ENCODE measurements at places on chromosomes 4 and X.

GRCh38 chrX:16212024-16212423 lies 44.7 kb downstream of the MAGEB17 start:
- no peak for DNase-seq

DNA sequence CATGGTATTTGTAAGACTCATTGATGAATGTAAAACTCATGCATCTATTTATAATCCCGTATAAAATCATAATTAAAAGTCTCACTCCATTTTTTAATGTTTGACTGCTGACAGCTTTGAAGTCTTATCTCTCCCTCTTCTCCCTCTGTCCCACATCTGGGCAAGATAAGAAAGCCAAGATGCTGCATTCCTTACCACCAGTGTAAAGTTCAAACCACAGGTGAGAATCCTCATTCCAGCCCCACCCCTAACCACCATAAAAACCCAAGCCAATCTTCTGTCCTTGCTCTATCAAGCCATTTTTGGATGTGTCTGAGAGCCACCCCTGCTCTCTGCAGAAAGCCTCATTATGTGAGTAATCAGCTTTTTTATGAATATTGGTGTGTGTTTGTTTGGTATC lies 59.3 kb upstream of the MAGED1 start:
- DNase-seq: no peak

DNA sequence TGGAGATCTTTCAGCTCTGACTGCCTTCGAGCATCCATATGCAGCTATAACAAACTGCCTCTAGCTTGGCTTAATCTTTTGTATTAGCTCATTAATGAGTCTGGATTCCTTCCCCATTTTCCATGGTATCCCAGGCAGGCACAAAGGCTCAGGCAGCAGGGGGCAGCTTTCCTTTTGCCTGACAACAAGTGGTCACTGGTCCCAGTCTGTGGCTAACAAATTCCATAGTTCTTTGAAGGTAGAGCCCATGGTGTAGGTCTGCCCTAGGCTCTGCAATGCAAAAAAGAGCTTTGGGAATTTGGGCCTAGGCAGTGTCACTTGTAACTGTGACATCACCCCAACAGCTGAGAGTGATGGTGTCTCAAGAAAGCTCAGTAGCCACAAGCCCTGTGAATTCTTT lies 234.4 kb upstream of the GPC4 start:
- DNase-seq: no peak

GRCh38 chr4:103405415-103405814 lies 207.3 kb upstream of the CENPE start:
- no peak for DNase-seq

DNA sequence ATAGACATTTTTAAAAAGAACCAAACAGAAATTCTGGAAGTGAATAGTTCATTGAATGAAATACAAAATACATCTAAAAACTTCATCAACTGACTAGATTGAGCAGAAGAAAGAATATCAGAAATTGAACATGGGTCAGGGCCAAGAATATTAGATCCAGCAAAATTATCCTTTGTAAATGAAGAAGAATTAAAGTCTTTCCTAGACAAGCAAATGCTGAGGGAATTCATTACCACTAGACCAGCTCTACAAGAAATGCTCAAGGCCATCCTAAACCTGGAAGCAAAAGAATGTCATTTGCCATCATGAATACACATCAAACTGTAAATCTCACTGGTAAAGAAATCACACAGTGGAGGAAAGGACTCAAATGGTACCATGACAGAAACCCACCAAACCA lies 72.7 kb upstream of the RPL34 start:
- no peak for DNase-seq

DNA sequence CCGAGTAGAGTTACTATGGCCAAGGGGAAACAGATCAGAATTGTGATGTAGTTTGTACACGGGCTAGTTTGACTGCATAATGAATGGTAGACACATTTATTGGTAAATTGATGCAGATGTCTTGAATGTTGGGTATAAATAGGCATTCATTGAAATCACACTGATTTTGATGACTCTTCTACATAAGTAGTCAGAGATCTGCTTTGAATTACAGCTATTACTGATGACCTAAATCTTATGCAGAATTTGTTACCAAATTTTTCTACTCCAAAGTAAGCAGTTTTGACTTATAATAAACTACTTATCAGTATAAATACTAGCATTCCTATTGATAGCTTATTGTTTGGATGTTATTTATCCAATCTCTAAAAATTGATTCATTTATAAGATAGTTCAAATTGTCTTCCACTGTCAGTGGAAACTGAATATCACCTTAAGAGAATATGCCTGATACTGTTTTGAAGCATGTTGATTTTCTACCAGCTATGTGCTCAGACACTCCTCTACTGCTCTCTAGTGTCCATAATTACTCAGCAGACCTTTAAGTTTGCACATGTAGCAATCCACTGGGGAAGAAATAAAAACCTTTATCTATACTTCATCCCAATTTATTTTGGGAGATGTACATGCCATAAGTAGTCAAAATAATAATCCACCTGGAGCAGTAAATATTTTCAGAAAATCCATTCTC lies 120.3 kb downstream of the RASL11B start:
- peak; percentile 38 for DNase-seq

DNA sequence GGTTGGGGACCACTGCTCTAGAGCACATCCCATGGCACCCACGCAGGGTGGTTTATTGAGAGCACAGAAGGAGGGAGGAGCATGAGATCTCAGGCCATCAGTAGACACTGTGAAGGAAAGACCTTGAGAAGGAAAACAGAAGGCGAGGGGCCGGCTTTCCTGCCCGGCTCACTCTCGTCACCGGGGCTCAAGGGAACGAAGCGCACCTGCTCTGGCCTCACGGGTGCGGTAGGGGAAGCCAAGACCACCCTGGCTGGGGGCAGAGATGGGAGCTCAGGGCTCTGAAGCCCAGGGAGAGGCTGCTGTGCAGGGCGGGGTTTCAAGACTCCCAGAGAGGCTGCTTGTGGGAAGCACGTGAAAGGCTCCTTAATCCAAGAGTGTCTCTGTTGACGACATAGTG lies 105.9 kb downstream of the TNIP2 start:
- no peak for DNase-seq

DNA sequence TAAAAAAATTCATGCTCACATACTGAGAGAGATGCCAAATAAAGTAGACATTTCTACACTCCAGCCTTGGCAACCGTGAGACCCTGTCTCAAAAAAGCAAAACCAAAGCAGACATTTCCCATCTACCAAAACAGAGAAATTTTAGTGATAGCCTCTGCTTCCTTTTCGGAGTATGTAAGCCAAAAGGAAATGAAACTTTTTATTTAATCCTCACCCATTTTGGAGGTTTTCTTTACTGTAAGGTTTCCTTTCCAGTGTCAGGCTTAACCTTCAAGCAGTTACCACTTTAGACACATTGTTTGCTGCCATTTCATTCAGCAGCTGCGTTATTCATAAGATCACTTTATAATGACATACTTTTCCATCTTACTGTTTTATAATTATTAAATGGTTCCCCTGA lies 15.9 kb downstream of the ADD1 start:
- DNase-seq: no peak

DNA sequence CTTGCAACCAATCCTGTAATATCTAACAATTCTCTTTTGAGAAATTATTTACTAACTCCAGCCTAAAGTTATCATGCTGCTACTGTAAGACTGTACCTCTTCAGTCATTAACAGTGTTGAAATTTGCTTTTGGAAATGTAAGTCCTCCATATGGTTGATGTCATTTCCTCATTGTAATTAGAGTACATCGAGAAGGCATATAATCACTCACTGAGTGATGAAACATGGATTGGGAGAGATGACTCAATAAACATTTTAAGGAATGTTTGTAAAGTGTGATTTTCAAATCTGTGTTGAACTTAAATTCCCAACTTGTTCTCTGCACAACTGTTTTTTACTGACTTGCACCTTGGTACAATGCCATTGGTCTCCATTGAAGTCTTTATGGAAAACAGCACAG lies 61.2 kb downstream of the HMGB2 start:
- no peak for DNase-seq

GRCh38 chr4:69116645-69117321 lies 20.5 kb downstream of the UGT2B7 start:
- no peak for DNase-seq

DNA sequence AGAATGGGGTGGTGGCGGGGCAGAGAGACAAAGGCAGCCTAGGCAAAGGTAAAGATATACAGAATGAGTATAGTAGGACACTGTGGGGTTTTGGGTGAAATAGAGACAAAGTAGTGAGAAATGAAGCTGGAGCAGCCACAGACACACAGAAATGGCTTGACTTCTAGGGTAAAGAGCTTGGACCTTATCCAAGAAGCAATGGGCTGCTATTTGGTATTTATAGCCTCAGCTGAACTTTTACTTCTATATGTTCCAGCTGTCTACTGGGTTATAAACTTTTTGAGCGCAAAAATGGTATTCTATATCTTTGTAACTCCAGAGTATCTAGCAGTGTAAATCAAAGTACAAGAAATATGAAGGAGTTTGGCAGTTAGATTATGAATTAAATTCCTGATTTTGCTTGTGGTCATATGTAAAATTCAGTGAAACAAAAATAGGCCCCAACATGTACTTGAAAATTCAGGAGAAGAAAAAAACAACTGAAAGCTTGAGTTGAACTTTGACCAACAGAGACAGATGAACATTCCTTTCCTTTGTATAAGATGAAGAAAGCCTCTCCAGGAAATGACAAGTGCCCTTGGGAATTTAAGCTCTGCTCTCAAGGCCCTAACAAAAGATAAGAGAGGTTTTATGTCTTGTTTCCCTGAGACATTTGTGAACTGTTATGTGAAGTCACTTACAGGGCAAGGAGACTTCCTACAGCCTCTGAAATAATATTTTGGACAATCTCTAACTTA lies 354.1 kb downstream of the CHIC1 start:
- DNase-seq: peak; percentile 96

DNA sequence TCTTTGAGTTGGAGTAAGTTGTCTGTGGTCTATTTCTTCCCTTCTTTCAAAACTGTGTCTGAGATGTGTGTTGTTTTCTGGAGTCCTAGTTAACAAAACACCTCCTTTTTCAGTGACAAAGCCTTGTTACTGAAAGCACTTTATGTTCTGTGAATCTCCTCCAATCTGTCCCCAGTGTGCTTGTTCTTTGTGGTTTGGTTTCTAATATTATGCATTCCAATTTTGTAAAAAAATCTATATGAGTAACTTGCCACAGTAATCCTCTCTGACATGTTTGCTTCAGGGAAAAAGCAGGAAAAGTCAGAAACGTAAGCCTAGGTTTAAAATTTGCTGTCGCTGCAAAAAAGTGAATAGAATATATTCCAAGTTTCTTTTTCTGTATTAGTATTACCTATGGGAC lies 12.4 kb downstream of the PRRG1 start:
- DNase-seq: no peak

- DNase-seq: no peak
These were observed 43.2 kb downstream of the AKAP4 start for GRCh38 chrX:50157545-50158135.

- DNase-seq: no peak
These were observed at the start of gene BGN for GRCh38 chrX:153494541-153495361. Gene BGN, plus strand, starts transcription at chrX:153494980. Its CDS starts 9,652 bp downstream, at chrX:153504632.

DNA sequence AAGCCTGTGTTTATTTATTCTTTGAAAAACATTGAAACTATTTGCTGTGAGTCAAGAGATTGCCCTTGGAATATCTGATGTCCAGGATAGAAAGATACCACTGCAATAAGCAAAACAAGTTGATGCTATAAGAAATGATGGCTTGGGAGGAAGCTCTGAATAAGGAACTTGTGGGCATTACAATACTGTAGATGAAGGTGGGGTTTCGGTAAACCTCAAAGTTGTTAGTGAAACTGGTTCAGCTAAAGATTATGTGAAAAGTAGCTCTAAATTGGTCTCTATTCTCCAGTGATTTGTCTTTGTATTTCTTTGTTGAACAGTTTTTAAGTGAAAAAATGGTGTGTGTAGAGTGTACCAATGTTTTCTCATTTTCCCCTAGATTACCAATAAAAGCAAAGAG lies 128.7 kb downstream of the AKAP4 start:
- DNase-seq: no peak

DNA sequence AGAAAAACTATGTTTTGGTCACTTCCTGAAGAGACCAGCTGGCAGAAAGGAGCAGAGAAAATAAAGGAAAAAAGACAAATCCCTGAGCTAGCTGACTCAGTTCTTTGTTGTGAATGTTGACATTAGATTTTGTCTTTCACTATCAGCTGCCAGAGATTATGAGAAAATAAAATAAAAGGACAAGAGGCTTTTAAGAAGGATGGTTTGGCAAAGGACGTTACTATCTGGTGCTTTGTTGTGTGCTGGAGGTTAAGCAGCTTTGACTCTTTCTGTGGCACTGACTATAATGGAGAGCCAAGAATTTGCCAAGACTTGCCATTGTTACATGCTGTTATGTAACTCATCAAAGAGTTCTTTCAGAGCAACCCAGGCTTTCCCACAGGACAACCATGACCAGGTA lies 12.1 kb downstream of the ASB5 start:
- DNase-seq: no peak

DNA sequence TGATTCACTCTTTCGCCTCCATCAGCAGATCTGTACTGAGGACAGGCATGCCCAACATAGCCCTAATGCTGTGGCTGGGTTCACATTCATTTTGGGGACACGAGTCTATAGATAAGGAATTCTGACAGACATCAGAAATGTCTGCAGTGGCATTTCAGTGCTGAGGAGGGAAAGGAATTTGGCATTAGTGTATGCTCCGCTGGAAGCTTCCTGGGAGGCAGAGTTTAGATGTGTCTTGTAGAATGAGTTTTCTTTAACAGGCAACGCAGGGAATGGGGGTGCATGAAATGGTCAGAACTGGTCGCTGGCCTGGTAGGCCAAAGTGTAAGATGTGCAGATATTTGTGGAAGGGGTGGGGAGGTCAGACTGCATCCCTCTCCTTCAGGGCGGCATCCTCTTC lies 43.5 kb upstream of the ZNF518B start:
- DNase-seq: no peak

DNA sequence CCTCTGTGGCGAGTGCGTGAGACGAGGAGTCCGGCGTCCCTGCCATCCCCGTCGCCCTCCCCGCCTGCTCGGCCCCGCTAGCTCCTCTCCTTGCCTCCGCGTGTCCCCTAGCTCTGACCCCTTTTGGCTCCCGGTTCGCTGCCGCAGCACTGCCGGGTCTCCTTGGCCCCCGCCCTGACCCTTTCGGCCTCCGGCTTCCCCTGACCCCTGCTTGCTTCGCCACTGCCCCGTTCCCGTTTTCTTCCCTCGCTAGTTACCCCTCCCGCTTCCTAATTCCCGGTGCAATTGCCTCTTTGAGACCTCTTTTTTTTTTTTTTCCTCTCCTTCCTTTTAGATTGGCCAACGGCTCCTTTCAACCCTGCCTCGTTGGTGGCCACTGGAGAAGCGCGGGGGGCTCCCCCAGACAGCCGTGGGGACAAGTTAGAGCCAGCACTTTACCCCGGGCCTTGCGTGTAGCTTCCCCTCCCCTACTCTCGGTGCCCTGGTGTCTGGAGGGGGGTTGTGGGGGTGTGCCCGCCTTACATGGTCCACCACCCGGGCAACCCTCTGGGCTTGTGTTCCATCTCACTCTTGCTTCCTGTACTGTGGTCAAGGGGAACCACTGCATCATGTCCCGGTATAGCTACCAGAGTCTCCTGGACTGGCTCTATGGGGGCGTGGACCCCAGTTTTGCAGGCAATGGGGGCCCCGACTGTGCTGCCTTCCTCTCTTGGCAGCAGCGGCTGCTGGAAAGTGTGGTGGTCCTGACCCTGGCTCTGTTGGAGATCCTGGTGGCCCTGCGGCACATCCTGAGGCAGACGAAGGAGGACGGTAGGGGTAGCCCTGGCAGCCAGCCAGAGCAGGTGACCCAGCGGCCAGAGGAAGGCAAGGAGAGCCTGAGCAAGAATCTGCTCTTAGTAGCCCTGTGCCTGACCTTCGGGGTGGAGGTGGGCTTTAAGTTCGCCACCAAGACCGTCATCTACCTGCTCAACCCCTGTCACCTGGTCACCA lies 548 bp downstream of the TMEM164 start:
- DNase-seq: no peak

All from kidney capillary endothelial cell (primary cell).